ENCODE measurements at places on chromosomes 7 and 10.

- no peak for DNase-seq
These were observed 122.5 kb downstream of the KIAA1217 start for GRCh38 chr10:24331457-24331856.

DNA sequence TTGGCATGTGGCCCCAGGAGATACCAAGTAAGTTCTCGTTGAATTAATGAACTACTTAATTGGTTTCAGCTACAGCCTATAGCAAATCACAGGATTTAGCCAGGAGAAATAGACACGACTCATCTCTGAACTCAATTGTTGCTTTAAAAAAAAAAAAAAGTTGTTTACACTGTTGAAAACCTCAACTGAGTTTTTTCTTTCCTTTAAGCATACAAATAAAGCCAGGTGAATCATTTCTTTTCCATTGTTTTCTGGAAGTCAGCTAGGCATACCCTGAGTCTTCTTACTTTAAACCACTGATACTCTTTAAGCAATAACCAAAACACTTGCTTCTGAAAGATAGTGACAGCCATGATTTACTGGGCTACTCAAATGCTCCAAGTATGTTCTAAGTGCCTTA lies 755 bp downstream of the FRMPD2 start:
- DNase-seq = no peak

DNA sequence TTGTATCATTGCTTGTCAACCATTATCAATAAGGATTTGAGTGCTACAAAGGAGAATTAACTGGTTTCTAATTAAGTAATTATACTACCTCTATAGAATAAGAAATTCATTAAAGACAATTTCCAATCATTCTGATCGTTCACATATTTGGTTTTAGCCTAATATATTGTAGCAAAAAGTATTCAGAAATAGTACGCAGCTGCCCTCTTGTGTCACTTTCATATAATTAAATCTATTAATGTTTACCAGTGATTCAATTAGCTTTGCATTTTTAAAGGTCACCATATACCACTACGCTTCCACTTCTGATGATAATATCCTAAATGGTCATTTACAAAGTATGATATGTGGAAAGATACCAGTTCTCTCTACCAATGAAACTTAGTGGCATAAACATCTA lies 128.3 kb downstream of the NEBL start:
- DNase-seq = no peak

- DNase-seq = no peak
These were observed 60.9 kb downstream of the LRMDA start for GRCh38 chr10:75492173-75492925.

- DNase-seq = no peak
These were observed 111.4 kb upstream of the ZEB1 start for GRCh38 chr10:31207636-31208035.

GRCh38 chr7:27244488-27245123 lies 2.0 kb downstream of the EVX1 start:
- DNase-seq = no peak

DNA sequence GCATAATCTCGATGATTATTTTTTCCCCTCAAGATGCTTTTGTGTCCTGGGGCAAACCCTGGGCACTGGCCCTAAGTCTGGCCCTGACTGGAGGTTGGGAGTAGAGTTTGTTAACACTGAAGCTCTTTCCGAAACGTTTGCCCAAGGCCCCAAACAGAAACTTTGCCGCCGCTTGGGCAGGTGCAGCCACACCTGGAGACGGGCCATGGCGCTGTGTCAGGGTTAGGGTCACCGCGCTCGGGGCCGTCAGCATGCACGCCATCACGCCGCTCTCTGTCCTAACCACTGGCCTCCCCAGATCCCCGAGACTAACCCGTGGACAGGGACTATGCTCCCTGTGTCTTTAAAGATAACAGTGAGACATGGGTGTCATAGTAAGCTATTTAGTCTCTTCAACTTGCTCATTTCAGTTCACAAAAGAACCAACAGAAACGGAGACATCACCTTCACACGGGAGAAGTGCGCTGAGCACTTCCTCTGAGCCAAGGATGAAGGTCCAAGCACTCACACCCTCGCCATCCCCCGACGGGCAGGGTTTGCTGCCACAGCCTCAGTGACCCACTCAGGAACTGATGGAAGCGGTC lies 85.3 kb upstream of the DIP2C start:
- no peak for DNase-seq

GRCh38 chr7:44676776-44677175 lies 70.3 kb downstream of the OGDH start:
- no peak for DNase-seq

DNA sequence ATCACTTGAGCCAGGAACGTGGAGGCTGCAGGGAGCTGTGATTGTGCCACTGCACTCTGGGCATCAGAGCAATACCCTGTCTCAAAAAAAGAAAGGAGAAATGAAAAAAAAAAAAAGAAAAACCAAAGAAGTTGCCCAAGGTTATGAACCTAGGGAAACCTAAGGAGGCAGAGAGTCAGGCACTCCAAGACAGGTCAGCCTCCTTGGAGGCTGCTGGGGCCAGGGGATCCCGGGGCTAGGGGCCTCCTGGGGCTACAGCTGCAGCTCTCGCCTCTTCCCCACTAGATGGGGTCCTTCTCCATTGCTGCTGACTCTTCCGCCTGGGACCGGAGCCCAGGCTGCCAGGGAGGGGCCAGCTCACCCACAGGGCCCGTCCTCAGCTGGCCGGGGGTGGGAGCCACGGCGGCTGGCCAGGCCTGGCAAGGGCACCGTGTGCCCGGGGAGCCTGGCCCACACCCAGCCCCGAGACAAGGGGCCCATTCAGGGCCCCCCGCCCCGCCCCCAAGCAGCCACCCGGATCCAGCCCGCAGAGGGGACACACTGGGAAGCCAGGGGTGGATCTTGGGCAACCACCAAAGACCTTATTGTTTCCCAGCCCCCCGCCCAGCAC lies 1.7 kb upstream of the SPACDR start:
- DNase-seq = no peak

GRCh38 chr10:23293145-23293724 lies 51.4 kb downstream of the C10orf67 start:
- DNase-seq = no peak

DNA sequence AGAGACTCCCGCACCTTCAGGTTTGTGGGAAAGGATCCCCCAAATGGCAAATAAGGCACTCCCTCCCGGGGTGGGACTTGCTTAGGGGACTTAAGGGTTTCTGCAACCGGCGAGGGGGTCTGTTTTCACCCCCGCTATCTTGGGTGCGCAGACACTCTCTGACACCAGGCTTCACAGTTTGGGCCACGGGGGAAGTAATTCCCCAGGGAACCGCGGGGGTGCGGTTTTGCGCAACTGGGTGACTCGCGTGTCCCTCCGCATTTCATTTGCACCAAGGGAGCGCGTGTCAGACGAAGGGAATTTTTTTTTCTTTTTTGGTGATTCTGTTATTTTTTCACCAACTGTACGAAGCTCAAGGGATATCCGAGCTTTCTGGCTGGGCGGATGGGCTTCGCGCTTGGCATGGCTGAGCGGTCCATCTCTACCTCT lies 1.7 kb downstream of the GRM8 start:
- peak; percentile 0 for DNase-seq

- no peak for DNase-seq
These were observed 8.9 kb upstream of the C7orf33 start for GRCh38 chr7:148581624-148582023.

DNA sequence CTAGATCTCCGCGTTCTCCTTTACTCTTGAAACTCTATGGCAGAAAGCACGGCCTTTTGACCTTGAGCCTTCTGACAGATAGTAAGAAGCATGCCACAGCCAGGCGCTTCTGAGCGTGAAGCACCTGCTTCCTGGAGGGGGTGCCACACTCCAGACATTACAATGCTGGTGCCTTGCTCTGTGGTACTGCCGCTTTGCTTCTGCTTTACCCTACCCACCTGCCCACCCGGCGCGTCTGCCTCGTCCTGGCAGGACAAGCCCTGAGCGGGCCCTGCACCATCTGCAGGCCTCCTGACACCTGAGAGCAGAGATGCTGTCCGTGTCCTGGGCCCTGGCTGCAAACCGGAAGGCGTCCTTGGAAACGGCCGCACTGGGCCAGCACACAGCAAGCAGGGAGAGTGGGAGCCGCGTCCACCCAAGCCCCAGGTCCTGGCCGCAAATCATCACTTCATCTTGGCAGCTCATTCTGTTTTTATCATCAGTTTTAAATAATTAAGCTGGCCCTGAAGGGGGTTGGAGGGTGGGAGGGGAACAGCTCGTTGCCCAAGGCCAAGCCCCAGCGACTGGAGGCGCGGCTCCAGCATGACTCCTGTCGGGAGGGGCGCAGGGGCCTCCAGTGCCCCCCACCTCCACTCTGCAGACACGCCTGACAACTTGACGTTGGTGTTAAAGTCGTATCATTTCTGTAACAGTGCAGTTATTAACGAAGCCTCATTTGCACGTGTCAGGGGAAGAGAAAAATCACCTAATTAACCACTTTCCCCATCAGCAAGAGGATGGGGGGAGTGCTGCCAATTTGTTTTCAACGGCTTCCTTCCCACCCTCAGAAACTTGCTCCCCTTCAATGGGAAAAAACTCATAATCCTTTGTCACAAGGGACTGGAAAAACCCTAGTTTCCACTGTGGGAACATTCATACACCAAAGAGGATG lies 132.2 kb downstream of the MAD1L1 start:
- no peak for DNase-seq

- no peak for DNase-seq
These were observed 291.4 kb downstream of the TNS3 start for GRCh38 chr7:47290466-47290865.

DNA sequence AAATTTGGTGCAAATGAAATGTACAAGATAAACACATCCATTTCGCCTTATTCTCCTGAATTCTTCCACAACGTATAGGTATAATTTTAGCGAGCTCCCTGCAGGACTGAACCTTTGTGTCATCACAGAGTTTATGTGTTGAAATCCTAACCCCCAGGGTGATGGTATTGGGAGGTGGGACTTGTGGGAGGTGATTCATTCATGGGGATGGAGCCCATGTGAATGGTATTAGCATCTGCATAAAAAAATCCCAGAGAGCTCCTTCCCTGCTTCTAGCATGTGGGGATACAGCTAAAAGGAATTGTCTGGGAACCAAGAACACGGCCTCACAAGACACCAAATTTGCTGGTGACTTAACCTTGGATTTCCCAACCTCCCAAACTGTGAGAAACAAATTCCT lies 741.4 kb upstream of the VSTM2A start:
- DNase-seq = no peak

DNA sequence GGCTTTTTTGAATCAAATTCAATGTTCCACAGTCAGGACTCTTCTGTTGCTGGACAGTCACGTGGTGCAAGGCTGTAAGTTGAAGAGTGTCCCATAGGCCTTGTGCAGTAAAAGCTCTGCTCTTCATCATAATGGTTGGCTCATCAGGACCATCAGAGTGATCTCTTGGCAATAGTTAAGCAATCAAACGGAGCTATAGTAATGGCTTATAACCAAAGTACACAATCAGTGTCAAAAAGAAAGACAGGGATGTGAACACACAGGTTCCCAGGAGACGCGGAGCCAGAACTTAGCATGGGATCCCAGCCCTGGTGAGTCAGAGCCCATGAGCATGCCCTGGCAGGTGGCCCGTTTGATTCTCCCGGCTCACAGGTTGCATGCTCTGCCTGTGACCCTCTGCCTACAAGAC lies 10.8 kb upstream of the GPNMB start:
- no peak for DNase-seq

GRCh38 chr7:8931906-8932646 lies 498.7 kb downstream of the NXPH1 start:
- no peak for DNase-seq

GRCh38 chr7:74057987-74058386 lies 25.6 kb upstream of the LIMK1 start:
- no peak for DNase-seq

- DNase-seq = no peak
These were observed 503.2 kb upstream of the MKI67 start for GRCh38 chr10:128629111-128630096.

- no peak for DNase-seq
These were observed 38.0 kb upstream of the VSIR start for GRCh38 chr10:71811351-71811750.

GRCh38 chr7:142583446-142583845 lies 165.8 kb upstream of the PRSS1 start:
- DNase-seq = no peak

GRCh38 chr7:102451371-102452054 lies 13.2 kb downstream of the ALKBH4 start:
- no peak for DNase-seq

DNA sequence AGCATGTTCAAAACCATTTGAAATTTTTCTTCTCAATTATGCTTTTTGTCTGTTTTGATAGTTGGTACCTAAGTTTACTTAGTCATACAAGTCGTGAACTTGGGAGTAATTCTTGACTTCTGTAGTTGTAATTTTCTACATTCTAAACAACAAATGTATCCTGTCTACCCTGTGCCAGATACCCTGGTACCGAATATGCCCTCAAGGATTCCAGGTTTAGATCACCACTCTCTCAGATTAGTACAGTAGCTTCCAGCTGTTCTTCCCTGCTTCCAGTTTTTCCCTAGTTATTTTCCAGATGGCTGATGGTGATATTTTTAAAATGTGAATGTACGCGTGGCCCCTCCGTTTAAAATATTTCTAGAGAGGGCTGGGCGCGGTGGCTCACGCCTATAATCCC lies 6.5 kb downstream of the STAM start:
- no peak for DNase-seq

- no peak for DNase-seq
These were observed 526 bp upstream of the LAMTOR4 start for GRCh38 chr7:100148225-100148558.

DNA sequence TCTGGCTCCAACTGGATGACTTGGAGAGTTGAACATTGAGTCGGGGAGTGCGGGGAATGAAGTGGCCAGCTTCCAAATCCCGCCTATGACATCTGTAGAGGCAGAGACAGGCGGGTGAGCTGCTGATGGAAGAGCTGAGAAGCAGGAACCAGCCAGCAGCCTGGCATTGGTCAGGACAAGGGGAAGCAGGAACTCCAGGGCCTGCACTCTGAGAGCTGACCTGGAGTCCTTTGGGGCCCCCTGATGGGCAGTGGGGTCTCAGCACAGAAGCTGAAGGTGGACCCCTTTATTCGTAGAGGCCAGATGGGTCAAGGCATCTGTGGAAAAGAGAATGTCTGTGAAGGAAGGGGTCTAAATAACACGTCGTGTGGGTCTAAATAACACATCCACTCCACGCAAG lies 57.0 kb downstream of the SEC61G start:
- no peak for DNase-seq

DNA sequence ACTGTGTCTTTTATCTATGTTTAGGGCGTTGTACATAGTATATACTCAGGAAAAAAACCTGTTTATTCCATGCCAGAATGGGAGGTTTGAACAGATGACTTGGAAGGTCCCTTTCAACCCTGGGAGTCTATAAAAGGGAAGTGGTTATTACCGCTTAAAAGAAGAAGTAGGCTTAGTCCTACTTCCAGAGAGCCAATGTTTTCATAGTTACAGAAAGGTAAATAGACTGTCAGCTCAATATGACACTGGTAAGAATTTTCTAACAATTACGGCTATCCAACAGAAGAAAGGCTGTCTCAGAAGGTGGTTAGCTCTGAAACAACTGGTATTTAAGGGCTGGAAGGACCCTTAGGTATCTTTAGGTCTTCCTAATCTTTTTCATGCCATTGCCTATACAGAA lies 1.1 kb upstream of the TFAM start:
- no peak for DNase-seq
